ENCODE measurements at places on chromosomes 13 and 19. TPM values are rescaled to one million over a fixed set of nuclear protein-coding genes. Genes with fewer than 3 reads are reported as not detected.

TNFSF13B gene
- polyA plus RNA-seq = 0.30 TPM

DNA sequence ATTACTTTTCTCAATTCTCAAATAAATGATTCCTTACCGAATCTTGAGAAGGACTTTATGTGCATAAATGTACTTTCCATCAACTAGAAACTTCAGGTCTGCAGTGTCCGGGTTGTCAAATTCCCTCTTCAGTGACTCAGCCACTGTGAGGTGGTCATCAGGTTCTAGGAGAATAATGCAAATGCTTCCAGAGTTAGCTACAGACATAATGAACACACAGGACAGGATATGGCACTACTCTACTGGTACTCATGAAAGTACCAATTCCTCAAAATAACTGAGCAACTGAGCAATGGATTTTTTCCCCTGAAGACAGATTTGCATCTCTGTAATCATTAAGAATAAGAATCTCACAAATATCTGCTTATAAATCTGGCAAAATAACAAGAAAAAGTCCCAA lies 31.2 kb downstream of the RCBTB2 start:
- 0 out of 2 replicates have a peak, but pooled peaks cover 12% of the 10 kb centered on the region for H3K4me1 ChIP-seq
- H3K27ac ChIP-seq = no peak overlapping the region
- no peak overlapping the region for H3K4me3 ChIP-seq
- DNase-seq = no peak
- no peaks in the 10 kb centered on the region for H3K36me3 ChIP-seq
- H3K27me3 ChIP-seq = no peaks in the 10 kb centered on the region

DNA sequence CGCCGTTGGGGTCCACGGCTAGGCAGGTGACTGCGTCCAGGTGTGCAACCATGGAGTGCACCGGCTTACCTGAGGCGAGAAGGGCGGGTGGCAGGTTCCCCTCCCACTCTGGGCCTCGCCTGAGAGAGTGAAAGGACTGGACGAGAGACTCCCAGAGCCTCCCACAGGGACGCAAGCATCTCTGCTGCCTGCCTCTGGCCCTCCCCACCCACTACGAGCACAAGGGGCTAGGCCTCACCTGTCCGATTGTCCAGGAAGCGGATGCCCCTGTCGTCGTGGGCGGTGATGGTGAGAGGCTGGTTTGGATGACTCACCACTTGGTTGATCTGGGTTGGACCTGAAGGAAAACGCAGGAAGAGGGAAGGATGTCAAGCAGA lies 5.1 kb upstream of the PRKD2 start:
- H3K36me3 ChIP-seq = peaks cover 33% of the 10 kb centered on the region
- H3K27ac ChIP-seq = peak overlapping the region; percentile 22
- H3K27me3 ChIP-seq = no peaks in the 10 kb centered on the region
- H3K4me1 ChIP-seq = peaks cover 19% of the 10 kb centered on the region
- no peak overlapping the region for H3K4me3 ChIP-seq

DNA sequence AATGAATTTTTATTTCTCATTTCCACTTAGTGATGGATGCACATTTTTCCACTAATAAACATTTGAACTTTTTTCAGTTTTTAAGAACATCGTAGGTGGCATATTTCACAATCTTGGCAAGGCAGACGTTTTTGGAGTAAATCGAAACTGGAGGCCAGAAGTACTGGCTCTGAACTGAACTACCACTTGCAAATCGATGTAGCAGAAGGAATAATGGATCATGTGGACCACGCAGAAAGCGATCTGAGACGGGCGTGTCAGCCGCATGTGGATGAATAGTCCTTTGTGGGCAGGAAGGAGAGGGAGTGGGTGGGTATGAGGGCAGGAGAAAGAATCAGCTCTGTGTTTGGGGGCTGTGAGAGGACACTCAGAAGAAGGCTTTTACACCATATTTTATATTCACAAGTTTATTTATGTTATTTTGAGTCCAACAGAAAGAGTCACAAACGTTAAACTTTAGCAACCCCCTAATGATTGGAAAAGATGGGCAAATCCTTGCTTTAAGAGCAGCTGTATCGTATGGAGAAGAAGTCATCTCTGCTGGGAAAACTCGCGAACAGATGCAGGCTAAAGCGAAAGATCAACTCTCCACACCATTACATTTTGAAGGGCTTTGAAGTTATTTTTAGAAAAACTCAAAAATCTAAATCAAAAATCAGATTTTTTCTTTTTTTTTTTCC lies 90.5 kb downstream of the COL4A2 start:
- no peak overlapping the region for H3K27ac ChIP-seq
- H3K4me3 ChIP-seq = no peak overlapping the region
- H3K36me3 ChIP-seq = no peaks in the 10 kb centered on the region

DNA sequence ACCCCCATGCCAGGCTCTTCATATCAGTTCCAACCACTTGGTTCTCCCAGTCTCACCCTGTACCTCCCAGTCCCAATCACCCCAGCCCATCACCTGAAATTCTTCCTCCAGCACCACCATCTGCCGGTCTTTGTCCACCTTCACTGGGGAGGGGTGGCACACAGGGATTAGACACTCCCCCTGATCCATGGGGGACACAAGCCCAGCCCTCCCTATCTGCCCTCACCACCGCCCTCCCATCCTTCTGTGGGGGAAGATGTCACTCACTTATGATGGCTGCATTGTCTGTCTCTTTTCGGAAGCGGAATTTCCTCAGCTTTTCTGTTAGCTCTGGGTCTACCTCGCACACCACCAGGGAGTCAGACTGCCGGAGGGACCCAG lies 685 bp downstream of the GMFG start:
- H3K4me3 ChIP-seq = peak overlapping the region; percentile 66
- peaks cover 66% of the 10 kb centered on the region for H3K4me1 ChIP-seq
- no peaks in the 10 kb centered on the region for H3K36me3 ChIP-seq
- H3K27me3 ChIP-seq = no peaks in the 10 kb centered on the region

DNA sequence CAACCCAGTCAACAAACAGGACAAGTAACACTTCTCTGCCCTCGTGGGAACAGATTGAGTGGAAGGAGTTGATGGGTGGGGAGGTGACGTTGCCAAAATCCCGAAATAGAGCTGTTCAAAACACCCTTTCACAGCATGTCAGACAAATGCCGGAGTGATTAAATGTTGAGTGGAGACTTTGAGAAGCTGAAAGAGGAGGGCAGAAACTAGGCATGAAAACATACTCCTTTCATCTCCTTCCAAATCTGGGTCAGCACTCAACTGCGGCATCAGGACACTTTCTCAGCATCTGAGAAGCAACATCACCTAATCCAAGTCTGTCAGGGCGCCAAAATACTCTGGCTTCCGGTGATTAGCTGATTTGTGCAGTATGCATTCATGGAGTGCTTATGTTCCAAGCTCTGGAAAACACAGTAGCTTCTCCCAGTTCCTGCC lies 51.5 kb upstream of the MRI1 start:
- no peaks in the 10 kb centered on the region for H3K4me1 ChIP-seq
- peaks cover 27% of the 10 kb centered on the region for H3K27me3 ChIP-seq
- no peak for DNase-seq
- no peak overlapping the region for H3K4me3 ChIP-seq
- no peak overlapping the region for H3K27ac ChIP-seq
- no peaks in the 10 kb centered on the region for H3K36me3 ChIP-seq

DNA sequence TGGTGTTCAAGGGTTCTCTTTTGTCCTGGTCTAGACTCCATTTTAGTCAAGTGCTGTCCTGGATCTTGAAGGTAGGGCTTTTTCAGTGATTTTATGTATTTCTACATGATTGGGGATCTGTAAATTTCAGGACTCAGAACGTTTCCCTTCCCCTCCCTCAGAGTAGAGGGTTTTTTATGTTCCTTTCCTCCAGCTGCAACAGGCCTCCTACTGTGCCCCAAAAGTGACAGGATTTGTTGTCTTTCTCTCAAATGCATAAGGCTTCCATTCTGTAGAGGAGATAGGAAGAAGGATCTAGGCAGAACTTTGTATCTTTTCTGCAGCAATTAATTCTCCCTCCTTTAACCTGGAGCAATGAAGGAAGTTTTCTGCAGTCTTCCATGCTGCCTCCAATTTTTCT lies 251.3 kb downstream of the MAB21L1 start:
- H3K4me3 ChIP-seq = no peak overlapping the region
- no peaks in the 10 kb centered on the region for H3K36me3 ChIP-seq

DNA sequence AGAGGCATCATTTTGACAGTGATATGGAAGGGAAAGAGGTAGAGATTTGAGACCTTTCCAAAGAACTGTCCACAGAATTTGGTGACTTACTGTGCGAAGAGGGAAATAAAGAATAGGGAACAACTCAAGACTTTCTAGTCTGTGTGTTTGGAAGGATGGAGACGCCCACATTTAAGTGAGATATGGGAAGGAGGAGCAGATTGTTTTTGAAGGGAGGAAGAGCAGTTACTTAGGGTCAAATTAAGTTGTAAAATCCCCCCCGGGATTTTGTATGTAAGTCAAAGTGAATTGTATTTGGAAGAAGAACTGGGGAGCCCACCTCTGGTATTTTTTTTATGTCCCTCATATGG lies 1.2 kb downstream of the USPL1 start:
- H3K4me1 ChIP-seq = peaks cover 34% of the 10 kb centered on the region
- no peaks in the 10 kb centered on the region for H3K27me3 ChIP-seq
- peaks cover 2% of the 10 kb centered on the region for H3K36me3 ChIP-seq
- no peak for DNase-seq
- peak overlapping the region; percentile 89 for H3K4me3 ChIP-seq

GRCh38 chr13:93316841-93317240 lies 90.2 kb downstream of the GPC6 start:
- no peak overlapping the region for H3K4me3 ChIP-seq
- H3K27ac ChIP-seq = no peak overlapping the region
- no peaks in the 10 kb centered on the region for H3K4me1 ChIP-seq
- no peak for DNase-seq

- peaks cover 92% of the 10 kb centered on the region for H3K4me1 ChIP-seq
- no peaks in the 10 kb centered on the region for H3K36me3 ChIP-seq
- peak overlapping the region; percentile 69 for H3K4me3 ChIP-seq
- H3K27ac ChIP-seq = peak overlapping the region; percentile 92
Observed at GRCh38 chr13:113153810-113154748, 4.4 kb upstream of the PROZ start.

DNA sequence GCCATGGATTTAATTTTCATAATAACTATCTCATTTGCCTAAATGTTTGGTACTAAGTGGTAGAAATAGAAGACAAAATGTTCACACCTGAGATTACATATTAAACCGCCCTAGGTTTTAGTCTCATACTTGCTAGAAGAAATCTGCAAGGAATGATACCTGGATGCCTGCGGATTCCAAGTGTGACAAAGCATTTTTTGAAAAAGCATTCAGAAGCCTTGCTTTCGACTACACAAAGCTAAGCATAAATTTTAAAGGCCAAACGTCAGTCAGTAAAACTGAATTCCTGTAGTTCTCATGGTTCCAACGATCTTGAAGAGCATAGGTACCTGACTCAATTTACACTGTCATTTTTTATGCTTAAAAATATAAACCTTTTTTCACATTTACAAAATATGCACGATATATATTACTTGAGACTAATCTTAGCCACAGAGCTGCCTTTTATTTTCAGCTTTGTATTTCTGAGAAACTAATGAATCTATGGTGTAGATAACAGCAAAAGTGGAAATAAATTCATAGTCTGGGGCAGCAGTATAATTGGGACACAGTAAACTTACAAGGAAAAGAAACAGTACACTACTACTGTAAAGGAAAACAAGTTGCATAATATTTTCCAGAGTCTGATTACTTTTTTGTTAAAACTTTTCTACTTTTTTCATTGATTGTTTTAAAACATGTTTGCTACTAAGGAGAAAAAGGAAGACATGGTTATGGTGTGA lies 1.2 kb upstream of the LRRC63 start:
- no peak for DNase-seq
- peaks cover 15% of the 10 kb centered on the region for H3K4me1 ChIP-seq
- H3K27me3 ChIP-seq = peaks cover 31% of the 10 kb centered on the region
- H3K36me3 ChIP-seq = no peaks in the 10 kb centered on the region
- no peak overlapping the region for H3K27ac ChIP-seq

KLK6 gene
- 1.8 TPM for polyA plus RNA-seq

- H3K4me1 ChIP-seq = no peaks in the 10 kb centered on the region
- no peak for DNase-seq
- H3K4me3 ChIP-seq = no peak overlapping the region
- H3K27me3 ChIP-seq = no peaks in the 10 kb centered on the region
- no peaks in the 10 kb centered on the region for H3K36me3 ChIP-seq
Observed at GRCh38 chr13:90049989-90050671, 1297.4 kb upstream of the MIR17HG start.

- H3K36me3 ChIP-seq = peaks cover 2% of the 10 kb centered on the region
- no peak for DNase-seq
- no peak overlapping the region for H3K4me3 ChIP-seq
- no peaks in the 10 kb centered on the region for H3K27me3 ChIP-seq
Observed at GRCh38 chr19:36196249-36196648, 18.2 kb downstream of the ZNF565 start.

ZNF829 gene
- 0.10 TPM for polyA plus RNA-seq

- H3K27ac ChIP-seq = no peak overlapping the region
- H3K4me1 ChIP-seq = peaks cover 10% of the 10 kb centered on the region
- H3K27me3 ChIP-seq = no peaks in the 10 kb centered on the region
- no peaks in the 10 kb centered on the region for H3K36me3 ChIP-seq
Observed at GRCh38 chr19:37695144-37695899, 24.2 kb downstream of the ZNF607 start.

DPRX gene
- polyA plus RNA-seq = 0.24 TPM

GRCh38 chr19:17929056-17929455 lies 3.8 kb upstream of the CCDC124 start:
- H3K27me3 ChIP-seq = peaks cover 4% of the 10 kb centered on the region
- no peak for DNase-seq
- no peaks in the 10 kb centered on the region for H3K36me3 ChIP-seq
- peaks cover 17% of the 10 kb centered on the region for H3K4me1 ChIP-seq
- no peak overlapping the region for H3K4me3 ChIP-seq
- H3K27ac ChIP-seq = no peak overlapping the region

DNA sequence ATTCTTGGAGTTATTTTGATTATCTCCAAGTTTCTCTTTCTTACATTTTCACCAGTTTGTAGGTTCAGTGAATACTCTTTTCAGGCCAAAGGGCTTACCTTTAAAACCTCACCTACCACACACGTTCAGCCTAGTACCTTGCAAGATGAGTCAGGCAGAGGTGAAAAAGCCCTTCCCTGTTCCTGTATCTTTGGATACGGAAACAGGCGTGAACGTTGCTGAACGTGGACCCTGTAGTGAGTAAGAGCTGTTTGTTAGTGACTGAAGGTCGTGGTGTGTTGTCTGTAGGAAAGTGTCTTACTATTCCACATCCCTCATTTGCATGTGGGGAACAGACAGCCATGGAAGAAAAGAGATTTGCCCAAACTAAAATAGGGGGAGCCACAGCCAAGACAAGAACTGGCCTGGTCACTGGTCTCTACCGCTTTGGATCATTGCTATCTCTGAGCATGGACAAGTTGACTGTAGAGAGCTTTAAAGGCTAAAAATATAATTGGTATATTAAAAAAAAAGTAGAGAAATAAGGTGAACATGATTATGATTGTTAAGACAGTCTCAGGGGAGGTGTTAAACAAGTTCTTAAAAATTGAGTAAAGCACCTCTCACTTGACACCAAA lies 3.5 kb downstream of the CEBPG start:
- peak overlapping the region; percentile 89 for H3K4me3 ChIP-seq
- peaks cover 72% of the 10 kb centered on the region for H3K4me1 ChIP-seq
- DNase-seq = no peak
- H3K27ac ChIP-seq = peak overlapping the region; percentile 23
- H3K27me3 ChIP-seq = peaks cover 3% of the 10 kb centered on the region
